ENCODE measurements at places on chromosomes 5 and 9.

- DNase-seq, result no peak
Observed at GRCh38 chr5:33941090-33941489, 4.9 kb downstream of the RXFP3 start.

DNA sequence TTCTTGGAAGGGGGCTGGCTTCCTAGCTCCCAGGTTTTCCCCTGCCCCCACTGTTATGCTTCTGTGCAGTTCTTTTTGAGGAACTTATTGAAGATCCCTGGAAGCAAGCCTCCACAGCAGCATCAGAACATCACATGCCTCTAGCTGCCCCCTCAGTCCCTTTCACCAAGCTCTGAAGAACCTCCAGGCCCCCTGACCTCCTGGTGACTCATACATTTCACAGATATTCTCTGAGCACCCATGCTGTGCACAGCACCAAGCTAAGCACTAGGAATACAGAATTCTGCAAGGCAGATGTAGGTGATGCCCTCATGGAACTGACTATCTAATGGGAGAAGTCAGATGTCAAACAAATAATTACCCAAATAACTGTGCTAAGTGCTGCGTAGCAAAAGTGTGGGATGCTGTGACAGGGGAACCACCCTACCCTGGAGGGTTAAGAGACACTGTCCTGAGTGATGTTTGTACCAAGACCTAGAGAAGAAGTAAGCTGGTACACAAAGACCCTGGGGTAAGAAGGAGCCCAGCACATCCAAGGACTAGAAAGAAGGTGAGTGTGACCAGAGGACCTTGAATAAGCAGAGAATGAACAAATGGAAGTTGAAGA is 213.7 kb upstream of the NR4A3 start:
- no peak for DNase-seq

- DNase-seq, result no peak
Observed at GRCh38 chr9:2024888-2025782, 10.0 kb downstream of the SMARCA2 start.

- no peak for DNase-seq
Observed at GRCh38 chr5:95471487-95471886, 80.3 kb downstream of the FAM81B start.

DNA sequence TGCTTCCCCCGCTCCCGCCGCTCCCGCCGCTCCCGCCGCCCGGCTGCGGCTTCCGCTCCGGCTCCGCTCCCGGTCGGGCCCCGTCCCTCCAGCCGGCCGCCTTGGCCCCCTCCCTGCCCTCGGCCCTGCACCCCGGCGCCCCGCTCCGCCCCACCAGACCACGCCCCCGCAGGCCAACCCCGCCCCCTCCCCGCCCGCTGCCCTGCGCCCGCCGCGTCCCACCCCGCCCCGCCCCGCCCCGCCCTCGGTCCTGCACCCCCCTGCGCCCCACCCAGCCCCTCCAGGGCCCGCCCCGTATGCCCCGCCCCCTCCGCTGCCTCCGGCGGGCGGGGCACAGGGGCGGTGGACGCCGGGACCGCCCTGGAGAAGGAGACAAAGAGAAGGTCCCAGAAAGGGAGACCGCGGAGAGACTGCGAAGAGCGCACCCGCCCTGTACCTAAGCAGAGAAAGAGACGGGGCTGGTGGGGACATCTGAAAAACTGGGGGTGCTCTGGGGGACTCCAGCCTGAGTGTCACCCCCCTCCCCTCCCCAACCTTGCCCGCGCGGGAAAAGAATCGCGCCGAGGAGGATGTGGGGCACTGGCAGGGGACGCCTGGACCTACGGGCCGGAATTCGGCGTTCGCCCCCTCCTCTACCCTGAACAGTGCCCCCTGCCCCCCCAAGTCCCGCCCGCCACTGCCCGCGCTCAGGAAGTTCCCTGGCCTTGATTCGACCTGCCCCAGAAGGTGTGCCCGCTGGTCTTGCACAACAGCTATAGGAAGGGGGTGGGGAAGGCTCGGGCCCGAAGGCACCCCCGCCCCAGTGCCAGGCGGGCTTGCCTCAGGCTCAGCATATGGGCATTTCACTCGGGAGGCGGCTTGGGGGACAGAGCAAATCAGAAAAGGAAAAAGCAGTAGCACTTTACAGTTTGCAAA is 42.8 kb upstream of the STXBP1 start:
- DNase-seq, result peak; percentile 57

GRCh38 chr9:109166171-109166770 is 778 bp downstream of the FRRS1L start:
- DNase-seq, result no peak

DNA sequence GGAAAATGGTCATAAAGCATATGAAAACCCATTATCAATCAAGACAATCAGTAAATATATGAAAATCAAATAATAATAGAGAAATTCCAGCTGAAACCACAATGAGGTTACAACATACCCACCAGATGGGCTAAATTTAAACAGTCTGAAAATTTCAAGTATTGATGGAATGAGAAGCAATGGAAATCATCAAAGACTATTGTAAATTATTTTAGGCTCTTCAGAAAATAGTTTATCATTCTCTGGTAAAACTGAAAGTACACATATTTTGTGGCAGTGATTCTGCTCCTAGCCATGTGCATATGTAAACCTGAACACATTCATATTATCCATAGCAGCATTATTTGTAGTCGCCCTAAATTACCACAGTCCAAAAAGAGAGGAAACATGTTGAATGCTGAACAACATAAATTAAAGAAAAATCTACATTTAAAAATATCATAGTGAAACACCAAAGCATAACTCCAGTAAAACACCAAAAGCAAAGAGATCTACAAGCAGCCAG is 215.3 kb downstream of the PRELID2 start:
- no peak for DNase-seq

- no peak for DNase-seq
Observed at GRCh38 chr5:32022638-32023037, 151.5 kb downstream of the GOLPH3 start.

DNA sequence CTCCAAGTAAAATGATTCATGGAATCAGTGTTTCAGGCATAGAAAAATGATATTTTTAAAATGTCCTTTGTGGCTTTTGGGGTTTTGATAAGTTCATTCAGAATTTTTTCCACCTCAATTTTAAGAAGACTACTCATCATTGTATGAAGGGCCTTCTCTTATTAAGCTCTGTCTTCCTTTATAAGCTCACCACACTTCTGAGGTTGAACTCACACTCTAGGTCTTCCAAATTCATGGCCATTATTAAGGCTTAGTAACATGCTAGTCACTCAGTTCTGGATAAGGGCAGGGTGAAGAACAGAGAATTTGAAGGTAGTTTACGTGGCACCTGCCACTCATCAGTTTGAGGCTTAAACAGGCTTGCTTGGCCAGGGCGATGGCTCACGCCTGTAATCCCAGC is 4.2 kb downstream of the MELK start:
- DNase-seq, result no peak

DNA sequence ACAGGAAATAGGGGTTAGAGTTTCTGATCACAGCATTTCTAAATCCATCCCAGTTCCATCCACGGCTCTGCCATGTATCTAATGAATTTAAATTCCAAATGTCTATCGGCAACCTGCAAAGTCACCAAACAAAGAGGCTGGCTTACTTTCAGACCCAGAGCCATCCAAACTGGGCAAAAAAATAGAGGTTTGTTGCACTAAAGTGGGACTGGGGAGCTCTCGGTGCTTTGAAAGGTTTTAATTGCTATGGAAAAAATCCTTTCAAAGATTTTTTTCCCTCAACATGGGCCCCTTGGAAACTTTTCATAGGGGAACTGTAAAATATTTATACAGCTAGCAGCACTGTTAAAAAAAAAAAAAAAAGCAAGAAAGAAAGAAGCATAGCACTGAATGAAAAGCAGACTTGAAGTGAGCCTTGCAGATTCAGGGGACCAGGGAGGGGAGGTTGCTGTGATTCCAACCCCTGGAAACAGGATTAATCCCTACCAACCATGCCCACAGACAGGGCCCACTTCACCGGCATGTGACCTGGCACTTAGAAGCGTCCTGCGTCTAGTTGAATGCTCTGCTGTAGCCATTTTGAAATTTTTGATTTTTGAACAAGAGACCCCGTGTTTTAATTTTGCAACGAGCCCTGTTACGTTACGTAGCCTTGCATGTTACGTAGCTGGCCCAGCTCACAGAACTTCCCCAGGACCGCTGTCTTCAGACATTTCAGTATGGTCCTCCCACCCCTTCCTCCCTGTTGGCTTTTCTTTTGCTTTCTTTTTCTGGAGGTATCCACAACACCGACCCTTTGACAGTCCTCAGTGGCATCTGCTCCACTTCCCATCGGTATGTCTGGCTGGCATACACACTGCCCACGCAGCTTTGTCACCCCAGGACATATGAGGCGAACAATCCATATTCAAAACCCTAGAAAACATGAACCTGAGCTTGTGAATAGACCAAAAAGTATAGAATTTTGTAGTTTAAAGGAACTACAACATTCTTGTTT is 105.3 kb upstream of the NFIB start:
- DNase-seq, result no peak

- DNase-seq, result no peak
Observed at GRCh38 chr5:149445739-149446369, 66.8 kb upstream of the IL17B start.

DNA sequence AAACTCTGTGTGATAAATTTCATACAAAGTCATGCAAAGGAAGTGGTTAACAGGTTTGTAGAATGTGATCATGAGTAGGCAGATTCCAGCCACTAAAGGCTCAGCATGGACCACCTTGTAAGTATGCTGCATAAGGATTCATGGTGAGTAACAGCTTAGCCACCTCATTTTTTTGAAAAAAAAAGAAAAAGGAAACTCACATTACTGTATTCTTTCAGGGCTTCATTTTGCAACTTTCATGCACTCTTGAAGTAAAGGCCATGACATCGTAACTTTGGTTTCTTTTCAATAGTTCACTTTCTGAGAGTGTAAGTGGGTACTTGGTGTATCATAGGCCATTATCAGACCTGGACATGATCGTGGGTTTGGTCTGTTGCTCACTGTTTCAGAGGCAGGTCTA is 175.1 kb downstream of the PCSK1 start:
- DNase-seq, result no peak

- no peak for DNase-seq
Observed at GRCh38 chr5:41793141-41793770, 77.0 kb downstream of the OXCT1 start.

Data from stimulated activated CD8-positive, alpha-beta memory T cell treated with anti-CD3 and anti-CD28 coated beads, Interleukin-15, amount 100 ng/mL, for 24 hours (primary cell).